Fibroblast of skin of abdomen (primary cell): ENCODE measurements at places on chromosomes 16 and 17.

- no peak for DNase-seq
Measured at GRCh38 chr17:82457929-82458178, 687 bp upstream of the NARF start.

DNA sequence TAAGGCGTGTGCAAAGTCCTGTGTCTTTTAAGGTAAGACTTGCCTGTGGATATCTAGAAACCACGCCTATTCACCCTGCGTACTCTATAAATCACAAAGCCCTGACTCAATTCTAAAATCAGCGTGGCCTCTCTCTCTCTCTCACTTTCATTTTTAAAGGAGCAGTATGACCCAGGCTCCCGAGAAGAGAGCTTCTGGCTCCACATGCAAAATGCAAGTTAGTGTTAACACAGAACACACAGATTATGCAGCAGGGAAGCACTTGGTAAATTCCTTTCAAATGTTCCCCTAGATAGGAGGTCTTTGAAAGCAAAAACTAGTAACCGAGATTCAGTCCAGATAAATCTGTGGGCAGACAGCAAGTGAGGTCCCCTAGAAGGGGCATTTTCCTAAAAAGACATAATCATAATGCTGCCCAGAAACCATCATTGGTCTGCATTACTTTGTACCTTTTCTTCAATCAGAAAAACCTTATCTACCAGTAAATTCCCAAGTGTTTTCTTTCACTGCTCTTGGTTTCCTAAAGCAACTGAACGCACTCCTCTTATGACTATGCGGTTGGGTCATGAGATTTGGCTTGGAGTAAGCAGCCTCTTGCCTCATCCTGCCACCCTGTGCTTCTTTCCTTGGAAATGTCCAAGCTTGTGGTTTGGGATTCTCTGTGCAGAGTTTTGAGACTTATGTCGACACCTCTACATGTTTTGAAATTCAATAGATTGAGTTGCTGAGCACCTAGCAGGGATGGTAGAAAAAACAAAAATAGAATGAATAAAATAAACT lies 31.7 kb upstream of the KCNJ2 start:
- peak; percentile 74 for DNase-seq

GRCh38 chr17:19317359-19318095 lies 45.0 kb downstream of the B9D1 start:
- peak; percentile 62 for DNase-seq

GRCh38 chr17:32699247-32699646 lies 177.7 kb downstream of the MYO1D start:
- no peak for DNase-seq

GRCh38 chr17:32588135-32588534 lies 101.3 kb downstream of the CDK5R1 start:
- no peak for DNase-seq

DNA sequence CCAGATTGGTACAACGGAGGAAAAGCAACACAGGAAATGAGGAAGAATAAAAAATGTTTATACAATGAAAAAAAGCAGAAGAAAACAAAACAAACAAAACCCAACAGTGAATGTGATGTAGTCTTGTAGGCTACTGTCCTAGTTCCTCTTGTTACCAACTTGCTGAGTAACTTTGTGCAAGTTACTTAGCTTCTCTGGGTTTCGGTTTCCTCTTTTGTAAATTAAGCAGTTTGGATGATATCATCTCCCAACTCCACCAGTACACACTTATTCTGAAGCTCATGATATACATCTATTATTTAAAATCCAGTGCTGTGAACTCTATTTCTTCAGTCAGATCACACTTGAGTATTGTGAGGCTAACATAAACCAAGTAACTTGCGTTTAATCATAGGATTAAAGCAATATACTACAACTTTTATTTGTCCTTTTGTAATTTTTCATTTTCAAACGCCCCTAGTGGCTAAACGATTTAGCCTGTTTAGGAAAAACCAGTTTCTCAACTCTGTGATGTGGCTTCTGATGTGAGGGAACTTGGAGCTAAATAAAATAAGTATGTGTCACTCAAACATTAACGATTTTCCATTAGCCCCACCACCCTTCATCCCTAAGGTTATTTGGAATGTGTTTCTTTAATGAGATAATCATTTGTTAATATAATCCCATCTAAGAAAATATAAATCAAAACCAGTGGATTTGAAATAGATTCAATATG lies 1.4 kb upstream of the UNK start:
- DNase-seq = peak; percentile 58

GRCh38 chr16:58032710-58033293 lies 7.2 kb downstream of the MMP15 start:
- no peak for DNase-seq

DNA sequence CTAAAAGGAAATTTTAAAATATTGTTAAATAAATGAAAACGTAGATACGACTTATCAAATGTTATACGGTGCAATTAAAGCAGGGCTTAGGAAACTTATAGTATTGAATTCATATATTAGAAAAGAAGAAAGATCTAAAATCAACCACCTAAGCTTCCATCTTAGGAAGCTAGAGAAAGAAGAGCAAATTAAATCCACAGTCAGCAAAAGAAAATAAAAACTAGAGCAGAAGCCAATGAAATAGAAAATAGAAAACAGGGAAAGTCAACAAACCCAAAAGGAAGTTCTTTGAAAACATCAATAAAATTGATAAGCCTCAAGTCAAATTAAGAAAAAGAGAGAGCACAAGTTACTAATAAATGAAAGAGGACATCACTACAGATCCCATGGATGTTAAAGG lies 74.6 kb upstream of the CACNG5 start:
- DNase-seq = no peak

DNA sequence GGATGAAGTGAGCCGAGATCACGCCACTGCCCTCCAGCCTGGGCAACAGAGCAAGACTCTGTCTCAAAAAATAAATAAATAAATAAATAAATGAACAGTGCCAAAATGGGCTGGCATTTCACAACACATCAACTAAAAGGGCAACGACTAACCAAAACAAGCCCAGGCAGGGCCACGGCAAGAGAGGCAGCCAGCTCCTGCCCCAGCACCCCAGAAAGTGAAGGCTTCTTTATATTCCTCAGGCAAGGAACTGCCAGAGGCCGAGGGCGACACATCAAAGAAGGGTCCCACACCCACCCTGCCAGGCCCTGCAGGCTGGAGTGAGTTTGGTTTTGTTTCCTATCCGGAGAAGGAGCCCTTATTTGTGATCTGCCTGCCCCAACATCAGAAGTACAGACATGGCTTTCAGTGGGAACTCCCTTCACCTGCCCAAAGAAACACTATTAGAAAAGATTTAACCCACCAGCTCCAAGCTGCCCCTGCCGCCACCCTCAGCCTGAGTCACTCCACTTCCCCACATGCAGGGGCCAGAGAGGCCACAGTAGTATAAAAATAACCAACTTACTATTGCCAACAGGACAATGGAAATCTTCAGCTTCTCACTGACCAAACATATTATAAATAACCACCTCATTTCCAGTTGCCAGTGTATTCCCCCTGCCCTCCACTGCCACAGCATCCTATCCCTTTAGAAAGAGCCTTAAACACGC lies 8.0 kb downstream of the FBXO31 start:
- DNase-seq = no peak

GRCh38 chr16:583815-584591 lies 5.9 kb upstream of the RAB40C start:
- DNase-seq = no peak

DNA sequence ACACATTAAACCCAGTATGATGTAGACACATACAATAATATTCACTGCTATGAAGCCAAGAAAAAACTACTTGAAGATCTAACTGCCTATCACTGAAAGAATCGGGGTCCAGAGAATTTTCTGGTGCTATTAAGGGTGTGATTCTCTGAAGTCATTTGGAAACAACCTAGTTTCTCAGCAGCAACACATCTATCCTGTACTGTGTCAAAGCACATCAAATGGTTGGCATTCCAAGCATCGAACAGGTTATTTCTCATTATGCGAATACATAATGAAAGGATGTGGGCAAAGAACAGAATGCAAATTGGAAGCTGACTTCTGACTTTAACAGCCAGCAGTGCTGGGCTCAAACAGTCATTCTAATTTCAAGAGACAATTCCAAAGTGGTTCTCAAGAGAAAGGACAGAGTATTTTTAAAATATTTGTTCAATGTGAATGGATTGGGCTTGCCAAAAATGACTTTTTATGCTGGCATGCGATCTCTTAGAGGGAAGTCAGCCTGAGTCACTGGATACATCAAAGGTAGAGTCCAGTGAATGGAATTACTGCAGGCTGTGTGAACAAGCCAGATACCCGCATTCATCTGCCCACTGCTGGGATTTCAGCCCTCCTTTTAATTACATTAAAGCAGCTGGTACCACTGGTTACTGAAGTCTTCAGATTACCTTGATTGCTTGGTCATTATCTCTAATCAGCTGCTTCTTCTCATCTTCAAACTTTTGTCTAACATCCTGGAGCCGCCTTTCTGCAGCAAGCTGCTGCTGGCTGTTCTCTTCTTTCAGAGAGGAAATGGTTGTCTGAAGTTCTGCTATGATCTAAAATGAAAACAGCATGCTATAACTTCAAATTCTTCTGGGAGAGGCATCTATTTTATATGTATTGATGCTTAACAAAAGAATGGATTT lies 181.2 kb upstream of the AXIN2 start:
- DNase-seq = peak; percentile 86

DNA sequence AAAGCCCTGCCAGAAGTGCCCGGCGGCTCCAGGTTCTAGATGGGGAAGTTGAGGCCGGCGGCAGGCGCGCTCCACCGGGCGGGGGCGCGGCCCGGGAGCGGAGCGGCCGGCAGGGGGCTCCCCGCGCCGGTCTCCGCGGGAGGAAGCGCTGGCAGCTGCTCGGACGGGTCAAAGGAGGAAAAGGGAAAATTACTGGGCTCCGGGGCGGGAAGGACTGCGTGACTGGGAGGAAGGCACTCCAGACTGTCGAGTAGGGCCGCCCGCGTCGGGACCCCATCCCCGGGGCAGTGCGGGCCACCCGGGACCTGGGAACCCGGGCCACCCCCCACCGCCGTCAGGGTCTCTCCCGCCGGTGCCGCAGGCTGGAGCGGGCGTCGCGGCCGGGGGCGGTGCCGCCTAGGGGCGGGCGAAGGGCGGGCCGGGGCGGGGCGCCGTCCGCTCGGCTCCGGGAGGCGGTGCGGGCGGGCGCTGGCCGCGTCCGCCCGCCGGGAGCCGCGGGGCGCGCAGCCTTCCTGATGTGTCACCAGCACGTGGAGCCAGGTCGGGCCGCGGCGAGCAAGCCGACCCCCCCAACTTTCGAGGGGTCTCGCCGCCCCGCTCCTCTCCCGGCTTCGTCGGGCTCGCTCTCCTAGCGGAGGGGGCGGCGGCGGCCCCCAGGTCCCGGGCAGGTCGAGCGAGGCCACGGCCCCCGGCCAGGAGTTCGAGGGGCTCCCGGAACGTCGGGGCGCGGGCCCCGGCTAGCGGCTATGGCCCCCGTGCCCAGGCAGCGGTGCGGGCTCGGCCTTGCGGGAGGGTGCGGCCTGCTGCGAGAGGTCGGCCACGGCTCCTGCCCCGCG lies 167.5 kb downstream of the RAB11FIP4 start:
- peak; percentile 82 for DNase-seq

DNA sequence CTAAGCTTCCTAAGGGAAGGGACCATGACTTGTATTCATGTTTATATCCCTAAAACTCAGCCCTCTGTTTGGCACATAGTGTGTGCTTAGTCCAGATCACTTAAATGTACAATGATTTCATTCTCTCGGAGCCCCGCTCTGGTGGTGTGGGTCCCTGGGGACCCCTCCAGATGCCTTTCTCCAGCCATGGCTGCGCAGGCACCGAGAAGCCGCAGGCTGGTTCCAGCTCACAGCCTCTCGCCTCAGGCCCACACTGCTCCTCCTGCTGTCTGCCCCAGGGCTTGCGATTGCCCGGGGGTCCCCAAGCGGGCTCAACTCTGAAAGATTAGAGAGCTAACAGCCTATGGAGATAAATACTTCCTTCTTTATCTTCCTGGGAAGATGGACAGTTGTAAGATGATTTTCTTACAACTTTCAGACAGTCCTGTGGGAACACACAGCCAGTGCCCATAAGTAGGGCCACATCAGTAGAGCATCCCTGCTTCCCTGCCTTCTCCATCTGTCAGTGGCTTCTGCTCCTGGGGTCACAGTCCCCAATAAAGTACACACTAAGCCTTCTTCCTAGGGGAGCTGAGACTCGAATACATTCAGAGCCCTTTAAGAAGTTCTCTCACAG lies 66.2 kb downstream of the CENPV start:
- peak; percentile 9 for DNase-seq

- DNase-seq = no peak
Measured at GRCh38 chr16:50269061-50269705, 2.8 kb downstream of the ADCY7 start.

GRCh38 chr17:7561028-7561575 lies 617 bp upstream of the SENP3 start:
- peak; percentile 81 for DNase-seq

GRCh38 chr17:80742091-80742490 lies 197.5 kb downstream of the RPTOR start:
- DNase-seq = no peak
